ENCODE measurements at places on chromosomes 7 and 10.

GRCh38 chr10:119078422-119079179 lies 2.0 kb downstream of the EIF3A start:
- no peak for DNase-seq

DNA sequence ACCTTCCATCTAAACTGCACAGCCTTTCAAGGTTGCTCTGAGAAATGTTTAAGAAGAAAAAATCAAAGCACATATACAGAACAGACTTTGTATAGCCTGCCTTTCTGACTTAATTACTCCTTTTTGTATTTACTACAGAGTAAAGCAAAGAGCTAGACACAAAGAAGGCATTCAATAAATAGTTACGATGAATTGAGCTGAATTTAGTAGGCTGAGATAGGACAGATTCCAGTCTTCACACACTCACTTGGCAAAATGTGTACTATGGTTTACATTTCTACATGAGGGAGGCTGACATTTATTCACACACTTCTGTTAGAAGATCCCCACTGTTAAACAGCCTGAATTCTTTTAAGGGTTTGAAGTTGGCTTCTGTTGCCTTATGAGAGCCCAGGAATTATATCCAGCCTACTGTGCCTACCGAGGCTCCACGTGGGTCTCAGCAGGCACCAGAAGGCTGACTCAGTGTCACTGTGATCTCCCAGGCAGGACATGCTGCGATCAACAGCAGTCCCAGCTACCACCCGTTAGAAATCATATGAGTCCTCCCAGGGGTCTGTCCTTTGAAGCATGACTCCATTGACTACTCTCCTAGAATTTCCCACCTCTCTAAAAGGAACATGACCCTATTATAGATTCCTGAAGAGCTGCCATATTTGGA lies 24.5 kb upstream of the SLC25A13 start:
- no peak for DNase-seq

GRCh38 chr10:94402843-94403379 lies 570 bp downstream of the TBC1D12 start:
- DNase-seq: no peak

GRCh38 chr7:148142660-148143248 lies 447.8 kb upstream of the C7orf33 start:
- DNase-seq: peak; percentile 58

- DNase-seq: no peak
These were observed 40.7 kb downstream of the MRPL32 start for GRCh38 chr7:42972699-42973500.

DNA sequence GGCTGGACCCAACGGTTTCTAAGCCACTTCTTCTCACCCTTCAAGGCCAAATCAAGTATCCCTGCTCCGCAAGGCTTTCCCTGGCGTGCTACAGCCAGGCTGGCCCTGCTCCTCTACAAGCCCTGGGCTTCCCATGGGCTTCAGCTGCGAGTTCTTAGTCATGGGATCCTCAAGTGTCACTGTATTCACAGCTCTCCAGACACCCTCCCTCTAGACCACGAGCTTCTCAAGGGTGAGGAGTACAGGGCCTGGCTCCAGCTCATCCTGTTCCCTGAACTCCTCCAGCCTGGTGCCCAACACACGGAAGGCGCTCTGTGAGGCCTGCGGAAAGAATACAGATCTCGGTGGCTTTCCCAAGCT lies 38.8 kb downstream of the FAM53B start:
- no peak for DNase-seq

DNA sequence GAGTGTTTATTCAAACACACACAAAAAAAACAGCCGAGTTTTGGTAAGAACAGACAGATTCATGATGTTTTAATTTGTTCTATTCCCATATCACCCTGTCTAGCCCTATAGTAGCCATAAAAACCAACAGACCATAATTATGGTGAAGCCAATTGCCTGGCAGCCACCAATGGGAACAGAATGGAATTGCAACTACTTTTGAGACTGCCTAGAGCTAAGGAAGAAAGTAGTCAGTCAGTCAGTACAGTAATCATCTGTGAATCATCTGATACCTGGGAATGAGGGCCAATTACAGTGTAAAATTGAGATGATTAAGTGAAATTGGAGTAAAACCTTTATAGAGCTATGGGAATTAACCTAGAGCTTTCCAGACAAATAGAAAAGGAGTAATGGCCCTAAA lies 952.7 kb upstream of the KCND2 start:
- DNase-seq: no peak

DNA sequence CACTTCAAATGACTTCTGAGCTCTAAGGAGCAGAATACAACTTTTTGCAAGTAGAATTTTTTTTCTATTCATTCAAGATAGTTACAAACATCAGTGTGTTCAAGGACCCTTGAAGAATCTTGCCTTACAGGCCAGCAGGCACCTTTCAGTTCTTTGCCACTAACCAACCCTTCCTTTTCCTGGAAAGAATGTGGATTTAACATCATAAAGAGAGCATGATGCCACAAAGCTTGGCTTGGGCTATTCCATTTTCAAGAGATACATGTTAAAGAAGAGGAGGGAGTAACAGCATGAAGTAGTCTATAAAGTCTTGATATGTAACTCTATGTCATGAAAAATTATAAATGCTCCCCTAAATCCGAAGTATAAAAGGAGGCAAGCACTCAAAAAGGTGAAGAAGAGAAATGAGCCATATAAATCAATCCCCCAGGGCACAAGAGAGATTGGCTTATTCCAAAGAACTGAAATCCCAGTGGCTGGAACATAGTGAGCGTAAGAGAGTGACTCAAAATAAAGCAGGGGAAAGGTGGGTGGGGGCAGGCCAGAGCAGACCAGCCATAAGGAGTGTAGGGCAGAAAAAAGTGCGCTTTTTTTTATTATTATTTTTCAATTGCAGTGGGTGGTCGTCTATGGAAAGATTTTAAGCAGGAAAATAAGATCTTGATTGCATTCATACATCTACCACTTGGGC lies 1025.6 kb upstream of the C7orf33 start:
- no peak for DNase-seq

DNA sequence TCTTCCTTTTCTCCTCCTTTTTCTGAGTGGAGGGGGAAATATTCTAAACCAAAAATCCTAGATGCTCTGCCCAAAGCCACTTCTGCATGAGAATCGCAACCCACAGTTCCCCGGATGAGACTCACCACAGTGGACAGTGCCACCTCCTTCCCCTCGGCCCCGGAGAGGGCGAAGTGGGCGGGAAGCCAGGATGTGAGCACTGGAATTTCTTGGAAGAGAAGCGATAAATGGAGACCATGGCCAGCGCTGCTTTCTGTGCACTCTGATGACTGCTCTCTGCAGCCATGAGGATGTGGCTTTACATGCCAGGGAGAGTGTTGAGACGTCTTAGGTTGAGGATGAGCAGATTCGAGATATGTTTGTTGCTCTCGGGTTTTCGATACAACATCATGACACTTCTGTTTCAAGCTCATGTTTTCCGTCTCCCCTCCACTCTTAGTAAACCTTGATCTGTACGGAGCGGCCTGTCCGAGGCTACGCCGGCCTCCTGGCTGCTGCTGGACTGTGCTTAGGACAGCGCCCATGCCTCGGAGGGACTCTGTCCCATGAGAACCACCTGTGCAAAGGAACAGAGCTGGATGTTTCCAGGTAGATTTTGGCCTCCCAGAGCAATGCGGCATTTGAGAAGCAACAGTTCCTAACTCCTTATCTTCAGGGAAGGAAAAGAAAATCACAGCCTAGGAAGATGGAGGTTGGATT lies 414.6 kb upstream of the FOXK1 start:
- DNase-seq: no peak

GRCh38 chr7:47664650-47665195 lies 82.8 kb upstream of the TNS3 start:
- DNase-seq: no peak

DNA sequence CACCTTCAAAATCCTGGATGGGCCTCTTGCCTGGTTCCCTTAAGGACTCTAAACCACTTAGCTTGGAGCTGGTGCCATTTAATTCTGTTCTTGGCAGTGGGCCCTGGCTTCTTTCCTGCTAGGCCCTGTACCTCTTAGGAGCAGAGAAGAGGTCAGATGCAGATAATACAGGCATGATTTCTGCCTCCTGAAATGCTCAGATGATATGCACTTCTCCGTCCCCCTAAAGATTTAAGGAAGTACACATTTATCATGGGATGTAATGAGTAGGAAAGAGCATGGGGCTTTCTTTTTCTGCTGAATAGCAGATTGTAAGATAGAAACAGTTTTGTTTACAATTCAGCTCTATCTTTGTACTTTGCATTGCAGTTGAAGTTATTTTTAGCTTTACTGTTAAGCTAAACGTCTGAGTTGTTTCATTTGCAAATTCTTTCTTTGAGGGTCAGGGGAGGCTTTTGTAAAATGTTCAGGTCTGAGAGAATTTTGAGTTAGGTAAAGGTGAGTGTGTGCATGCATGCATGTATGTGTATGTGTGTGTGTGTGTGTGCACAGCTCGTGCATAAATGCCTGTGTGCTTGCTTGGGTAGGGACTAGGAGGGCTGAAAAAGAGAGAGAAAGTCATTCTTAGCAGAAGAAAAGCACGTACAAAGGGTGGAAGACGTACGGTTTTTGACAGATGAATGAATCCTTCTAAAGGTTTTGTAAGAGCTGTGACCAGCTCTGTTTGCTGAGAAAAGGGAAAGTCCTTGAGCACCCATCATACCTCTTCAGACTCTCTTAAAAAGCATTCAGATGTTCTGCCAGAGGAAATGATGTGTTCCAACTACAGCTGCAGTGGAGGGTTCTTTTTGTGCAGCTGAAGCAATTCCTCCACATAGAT lies 364.2 kb downstream of the AUTS2 start:
- DNase-seq: no peak

GRCh38 chr10:46297406-46298204 lies 10.8 kb downstream of the ANTXRL start:
- DNase-seq: no peak

DNA sequence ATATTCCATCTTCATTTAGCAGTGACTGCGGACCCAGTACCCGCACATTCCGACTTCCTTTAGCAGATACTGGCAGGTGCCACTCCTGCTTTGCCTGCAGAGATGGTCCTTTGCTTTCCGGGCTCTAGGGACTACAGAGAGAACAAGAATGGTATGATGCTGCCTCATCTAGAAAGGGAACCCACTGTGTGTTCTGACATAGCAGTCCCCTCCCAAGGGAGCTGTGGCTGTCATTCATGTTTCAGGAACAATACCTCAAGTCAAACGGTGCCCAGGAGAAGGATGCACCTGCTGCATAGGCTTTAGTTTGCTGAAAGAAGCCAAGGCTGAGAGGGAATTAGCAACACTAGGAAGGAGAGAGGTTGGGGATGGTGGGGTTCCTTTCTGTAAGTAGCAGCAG lies 15.9 kb upstream of the TMEM72 start:
- DNase-seq: no peak

DNA sequence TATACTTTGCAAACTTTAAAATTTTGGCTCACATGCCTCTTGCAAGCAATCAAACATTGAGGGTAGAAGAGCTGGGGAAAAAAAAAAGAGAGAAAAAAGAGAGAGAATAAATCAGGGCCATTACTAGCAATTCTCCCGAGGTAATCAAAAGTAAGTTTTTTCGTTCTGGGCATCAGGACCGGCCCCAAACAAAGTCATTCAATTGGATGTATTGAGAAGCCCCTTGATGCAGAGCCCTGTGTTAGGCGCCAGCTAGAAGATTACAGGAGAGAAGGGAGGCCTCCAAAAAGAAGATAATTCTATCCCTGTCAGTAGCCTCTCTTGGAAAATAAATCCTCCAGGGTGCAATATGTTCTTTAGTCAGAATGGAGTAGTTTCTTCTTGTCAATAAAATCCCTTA lies 2.2 kb upstream of the CTNNA3 start:
- no peak for DNase-seq

DNA sequence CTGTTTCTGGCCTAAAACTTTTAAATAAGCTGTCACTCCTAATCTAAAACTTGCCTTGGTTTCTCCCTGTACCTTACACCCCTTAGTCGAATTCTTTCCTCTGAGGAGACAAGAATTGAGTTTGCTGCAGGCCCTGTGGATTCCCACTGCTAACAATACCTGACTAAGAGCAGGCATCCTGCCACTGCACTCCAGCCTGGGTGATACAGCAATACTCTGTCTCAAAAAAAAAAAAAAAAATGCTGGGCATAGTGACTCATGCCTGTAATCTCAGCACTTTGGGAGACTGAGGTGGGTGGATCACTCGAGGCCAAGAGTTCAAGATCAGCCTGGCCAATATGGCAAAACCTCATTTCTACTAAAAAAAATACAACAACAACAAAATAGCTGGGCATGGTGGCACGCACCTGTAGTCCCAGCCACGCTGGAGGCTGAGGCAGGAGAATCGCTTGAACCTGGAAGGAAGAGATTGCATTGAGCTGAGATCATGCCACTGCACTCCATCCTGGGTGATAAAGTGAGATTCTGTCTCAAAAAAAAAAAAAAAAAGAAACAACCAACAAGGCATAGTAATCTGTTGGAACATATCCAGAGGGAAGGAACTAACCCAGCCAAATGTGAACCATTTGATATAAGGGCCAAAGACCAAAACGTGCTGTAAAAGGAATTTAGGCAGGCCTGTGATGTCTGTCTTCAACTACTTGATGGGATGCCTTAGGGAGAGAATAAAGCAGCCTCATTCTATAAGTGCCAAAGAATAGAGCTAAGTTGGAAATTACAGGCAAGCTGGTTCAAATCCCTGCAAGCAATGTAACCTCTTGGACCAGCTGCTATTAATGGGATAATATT lies 732.7 kb upstream of the AUTS2 start:
- DNase-seq: no peak

- DNase-seq: no peak
These were observed 248.1 kb downstream of the ARHGAP21 start for GRCh38 chr10:24475598-24475997.

- DNase-seq: no peak
These were observed 2.5 kb downstream of the MKRN1 start for GRCh38 chr7:140476698-140477261.

DNA sequence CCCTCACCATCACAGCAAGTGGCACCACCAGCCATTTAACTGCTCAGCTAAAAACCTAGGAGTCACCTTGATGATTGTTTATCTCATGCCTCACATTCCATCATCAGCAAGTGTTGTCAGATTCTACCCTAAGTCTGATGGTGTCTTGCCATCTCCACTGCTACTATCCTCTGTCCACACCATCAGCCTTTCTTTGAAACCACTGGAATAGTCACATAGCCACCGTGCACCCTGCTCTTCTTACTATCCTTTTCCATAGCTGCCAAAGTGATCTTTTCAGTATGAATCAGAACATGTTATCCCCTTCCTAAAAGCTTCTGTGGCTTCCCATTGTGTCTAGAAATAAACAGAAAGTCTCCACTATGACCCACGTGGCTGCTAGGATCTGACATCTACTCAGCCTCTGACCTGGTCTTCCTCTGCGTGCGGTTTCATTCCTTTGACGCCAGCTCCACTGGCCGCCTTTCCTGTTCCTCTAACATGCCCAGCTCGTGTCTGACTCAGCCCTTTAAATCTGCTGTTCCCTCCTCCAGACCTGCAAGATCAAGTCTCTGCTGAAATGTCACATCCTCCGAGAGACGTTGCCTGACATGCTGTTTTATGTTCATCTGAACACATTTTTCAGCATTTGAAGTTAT lies 16.5 kb upstream of the CHN2 start:
- DNase-seq: no peak

DNA sequence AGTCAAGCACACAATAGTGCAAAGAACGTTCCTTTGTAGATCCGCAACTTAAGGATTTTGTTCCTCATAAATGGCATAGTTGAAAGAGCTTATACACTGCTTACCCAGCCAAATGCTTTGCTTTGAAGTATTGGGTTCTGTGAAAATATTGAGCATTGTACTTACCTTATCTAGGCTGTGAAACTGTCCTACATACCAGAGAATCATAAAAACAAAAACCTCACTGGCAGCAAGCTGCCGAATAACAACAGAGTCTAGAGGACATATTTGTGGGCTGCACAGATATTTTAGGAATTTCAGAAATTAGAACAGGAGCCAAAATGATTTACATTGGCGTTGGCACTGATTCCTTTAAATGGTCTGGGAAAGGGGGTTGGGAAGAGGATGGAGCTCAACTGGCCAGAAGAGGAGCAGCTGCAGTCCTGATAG lies 174.8 kb downstream of the RTKN2 start:
- no peak for DNase-seq
